Mesenchymal stem cell (in vitro differentiated cells and primary cell): ENCODE measurements at places on chromosomes 1 and 21.

GRCh38 chr21:29812947-29813346 is 126.8 kb downstream of the GRIK1 start:
- no peak for DNase-seq

DNA sequence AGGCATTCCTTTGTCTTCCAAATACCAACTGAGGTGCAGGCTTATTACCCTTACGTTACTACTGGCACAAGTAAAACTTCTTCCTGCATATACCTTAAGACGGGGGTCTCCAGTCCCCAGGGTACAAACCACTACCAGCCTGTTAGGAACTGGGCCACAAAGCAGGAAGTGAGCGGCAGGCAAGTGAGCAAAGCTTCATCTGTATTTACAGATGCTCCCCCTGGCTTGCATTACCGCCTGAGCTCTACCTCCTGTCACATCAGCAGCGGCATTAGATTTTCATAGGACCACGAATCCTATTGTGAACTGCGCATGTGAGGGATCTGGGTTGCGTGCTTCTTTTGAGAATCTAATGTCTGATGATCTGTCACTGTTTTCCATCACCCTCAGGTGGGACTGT is 113.1 kb downstream of the SLC45A1 start:
- no peak for DNase-seq

- DNase-seq, result peak; percentile 55
Measured at GRCh38 chr1:212608959-212609700, 569 bp downstream of the ATF3 start.

DNA sequence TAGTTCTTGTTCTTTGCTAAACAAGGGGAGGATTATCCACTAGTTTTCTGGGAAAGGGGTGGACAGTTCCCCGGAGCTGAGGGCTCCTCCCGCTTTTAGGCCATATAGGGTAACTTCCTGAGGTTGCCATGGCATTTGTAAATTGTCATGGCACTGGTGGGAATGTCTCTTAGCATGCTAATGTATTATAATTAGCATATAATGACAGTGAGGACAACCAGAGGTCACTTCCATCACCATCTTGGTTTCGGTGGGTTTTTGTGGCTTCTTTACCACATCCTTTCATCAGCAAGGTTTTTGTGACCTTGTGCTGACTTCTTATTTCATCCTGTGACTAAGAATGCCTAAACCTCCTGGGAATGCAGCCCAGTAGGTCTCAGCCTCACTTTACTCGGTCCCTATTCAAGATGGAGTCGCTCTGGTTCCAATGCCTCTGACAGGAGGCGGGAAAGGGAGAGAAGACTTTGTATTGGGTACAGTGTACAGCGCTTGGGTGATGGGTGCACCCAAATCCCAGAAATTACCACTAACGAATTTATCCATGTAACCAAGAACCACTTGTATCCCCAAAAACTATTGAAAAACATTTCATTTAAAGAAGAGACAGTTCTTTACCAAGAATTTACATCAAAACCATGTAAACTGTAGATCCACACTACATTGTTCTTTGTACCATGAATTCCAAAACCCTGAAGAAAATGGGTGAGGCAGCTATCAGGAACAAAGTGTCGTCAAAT is 8.7 kb upstream of the SLC2A5 start:
- peak; percentile 88 for DNase-seq

DNA sequence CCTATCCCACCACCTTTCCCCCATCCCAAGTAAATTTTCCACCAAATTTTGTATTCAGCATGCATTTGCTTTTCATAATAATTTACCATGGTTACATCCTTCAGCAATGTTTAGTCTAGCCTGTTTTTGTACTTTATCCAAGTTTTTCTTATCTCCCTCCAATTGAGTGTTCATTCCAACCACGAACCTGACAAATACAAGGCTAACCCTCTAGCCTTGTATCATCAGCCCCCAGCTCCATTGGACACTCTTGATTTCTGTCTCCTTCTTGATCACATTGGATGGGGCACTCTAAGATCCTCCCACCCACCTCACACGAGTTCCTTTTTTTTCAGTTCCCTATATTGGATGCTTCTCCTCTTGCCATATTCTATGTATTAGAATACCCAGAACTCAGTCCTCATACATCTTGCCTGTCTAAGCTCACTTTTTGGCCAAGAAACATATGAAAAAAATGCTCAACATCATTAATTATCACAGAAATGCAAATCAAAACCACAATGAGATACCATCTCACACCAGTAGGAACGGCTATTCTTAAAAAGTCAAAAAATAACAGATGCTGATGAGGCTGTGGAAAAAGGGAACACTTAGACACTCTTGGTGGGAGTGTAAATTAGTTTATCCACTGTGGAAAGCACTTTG is 40.5 kb upstream of the SLC35F3 start:
- DNase-seq, result no peak

- peak; percentile 5 for DNase-seq
Measured at GRCh38 chr1:77030401-77031105, 163.3 kb downstream of the ST6GALNAC5 start.

- DNase-seq, result peak; percentile 55
Measured at GRCh38 chr1:116971258-116971860, 30.2 kb upstream of the CD101 start.
